Fibroblast of lung (primary cell): ENCODE measurements at places on chromosomes 6 and 20. TPM values are rescaled to one million over a fixed set of nuclear protein-coding genes. Genes with fewer than 3 reads are reported as not detected.

DNA sequence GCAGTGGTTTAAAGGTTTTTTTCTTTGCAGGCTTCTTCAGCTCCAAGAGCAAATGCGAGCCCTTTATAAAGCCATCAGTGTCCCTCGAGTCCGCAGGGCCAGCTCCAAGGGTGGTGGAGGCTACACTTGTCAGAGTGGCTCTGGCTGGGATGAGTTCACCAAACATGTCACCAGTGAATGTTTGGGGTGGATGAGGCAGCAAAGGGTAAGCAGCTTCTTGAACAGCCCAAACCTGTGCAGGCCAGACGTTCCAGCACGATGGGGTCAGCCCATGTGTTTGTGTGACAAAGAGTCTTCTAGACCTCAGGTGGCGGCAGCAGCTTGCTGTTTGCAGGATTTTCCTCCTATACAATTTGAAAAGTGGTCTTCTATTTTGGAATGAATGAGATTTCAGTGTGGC lies 17.7 kb downstream of the DSP start:
- H3K36me3 ChIP-seq = no peaks in the 10 kb centered on the region
- no peaks in the 10 kb centered on the region for H3K4me1 ChIP-seq

DNA sequence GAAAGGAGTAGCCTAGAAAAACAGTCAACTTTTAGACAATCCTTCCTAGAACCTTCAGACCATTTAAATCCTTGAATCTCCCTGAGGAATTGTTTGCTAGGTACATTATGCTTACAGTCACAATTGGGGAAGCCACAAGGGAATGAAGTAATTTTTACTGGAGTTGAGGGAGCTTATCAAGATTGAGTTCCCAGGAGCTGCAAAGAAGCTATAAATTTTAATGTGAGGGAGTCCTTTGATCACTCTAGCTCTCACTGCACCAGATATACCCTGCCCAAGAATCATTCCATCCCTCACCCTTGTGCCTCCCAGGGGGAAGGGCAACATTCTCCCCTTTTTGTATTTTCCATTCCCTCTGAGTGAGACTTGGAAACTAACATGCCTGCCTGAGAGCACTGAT lies 12.3 kb upstream of the ZNF165 start:
- H3K4me1 ChIP-seq = no peaks in the 10 kb centered on the region
- no peak overlapping the region for H3K4me3 ChIP-seq
- H3K27ac ChIP-seq = no peak overlapping the region
- no peaks in the 10 kb centered on the region for H3K27me3 ChIP-seq
- no peaks in the 10 kb centered on the region for H3K36me3 ChIP-seq

GRCh38 chr6:37965964-37966676 lies 146.6 kb downstream of the ZFAND3 start:
- DNase-seq = peak; percentile 94
- no peaks in the 10 kb centered on the region for H3K27me3 ChIP-seq
- H3K4me1 ChIP-seq = no peaks in the 10 kb centered on the region
- no peak overlapping the region for H3K4me3 ChIP-seq
- H3K27ac ChIP-seq = no peak overlapping the region
- H3K36me3 ChIP-seq = no peaks in the 10 kb centered on the region

- peak; percentile 64 for DNase-seq
- H3K36me3 ChIP-seq = peaks cover 9% of the 10 kb centered on the region
- H3K27me3 ChIP-seq = no peaks in the 10 kb centered on the region
- peaks cover 24% of the 10 kb centered on the region for H3K4me1 ChIP-seq
Observed at GRCh38 chr6:108565893-108566292, 5.2 kb downstream of the FOXO3 start.

DNA sequence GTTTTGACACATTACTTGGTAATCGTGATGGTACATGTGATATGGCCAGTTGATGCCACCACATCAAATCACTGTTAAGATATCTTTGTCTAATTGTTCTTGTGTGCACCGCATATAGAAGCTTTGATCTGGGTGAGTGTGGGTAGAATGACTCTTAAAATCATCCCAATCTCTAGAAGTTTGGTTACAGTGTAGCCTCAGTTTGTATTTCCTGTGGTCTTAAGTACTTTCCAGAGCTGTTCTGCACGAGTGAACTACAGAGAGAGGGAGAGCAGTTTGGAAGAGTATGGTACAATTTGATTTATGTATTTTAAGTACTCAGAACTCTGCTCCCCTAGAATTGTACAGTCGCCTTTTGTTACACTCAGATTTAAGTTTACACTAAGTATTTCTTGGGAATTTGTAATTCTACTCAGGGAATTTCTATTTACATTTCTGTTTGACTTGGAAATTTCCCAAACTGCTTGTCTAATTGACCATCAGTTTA lies 37.5 kb downstream of the SNX9 start:
- no peak overlapping the region for H3K27ac ChIP-seq
- no peak overlapping the region for H3K4me3 ChIP-seq
- no peaks in the 10 kb centered on the region for H3K27me3 ChIP-seq
- peak; percentile 62 for DNase-seq

HSPA1L gene
- 0.74 and 0.75 TPM in 2 replicates for polyA plus RNA-seq

E2F1 gene
- 3.5 and 9.6 TPM in 2 replicates for polyA plus RNA-seq

IL17F gene
- not detected in 2 replicates for polyA plus RNA-seq
